NT2/D1 (cell line): ENCODE measurements at places on chromosomes 6 and 20.

- DNase-seq, result no peak
Measured at GRCh38 chr20:3788685-3789155, 2.2 kb upstream of the CENPB start.

DNA sequence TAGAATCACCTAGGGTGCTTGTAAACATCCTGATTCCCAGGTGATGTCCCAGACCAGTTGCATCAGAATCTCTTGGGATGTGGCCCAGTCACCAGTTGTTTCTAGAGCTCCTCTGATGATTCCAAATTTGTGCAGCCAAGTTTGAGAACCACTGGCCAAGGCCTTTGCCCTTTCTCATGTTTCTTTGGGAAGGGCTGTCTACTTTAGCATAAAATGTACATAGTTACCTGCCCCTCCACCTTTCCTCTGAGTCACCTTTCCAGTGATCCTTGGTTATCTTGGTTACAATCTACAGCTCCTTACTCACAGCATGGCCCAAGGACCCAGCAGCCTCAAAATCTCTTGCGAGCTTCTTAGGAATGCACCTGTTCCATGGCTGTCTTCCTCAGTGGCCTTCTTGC, 266.4 kb upstream of the PRND start:
- DNase-seq, result no peak

- DNase-seq, result no peak
Measured at GRCh38 chr6:52364480-52365166, 2.7 kb downstream of the PAQR8 start.

DNA sequence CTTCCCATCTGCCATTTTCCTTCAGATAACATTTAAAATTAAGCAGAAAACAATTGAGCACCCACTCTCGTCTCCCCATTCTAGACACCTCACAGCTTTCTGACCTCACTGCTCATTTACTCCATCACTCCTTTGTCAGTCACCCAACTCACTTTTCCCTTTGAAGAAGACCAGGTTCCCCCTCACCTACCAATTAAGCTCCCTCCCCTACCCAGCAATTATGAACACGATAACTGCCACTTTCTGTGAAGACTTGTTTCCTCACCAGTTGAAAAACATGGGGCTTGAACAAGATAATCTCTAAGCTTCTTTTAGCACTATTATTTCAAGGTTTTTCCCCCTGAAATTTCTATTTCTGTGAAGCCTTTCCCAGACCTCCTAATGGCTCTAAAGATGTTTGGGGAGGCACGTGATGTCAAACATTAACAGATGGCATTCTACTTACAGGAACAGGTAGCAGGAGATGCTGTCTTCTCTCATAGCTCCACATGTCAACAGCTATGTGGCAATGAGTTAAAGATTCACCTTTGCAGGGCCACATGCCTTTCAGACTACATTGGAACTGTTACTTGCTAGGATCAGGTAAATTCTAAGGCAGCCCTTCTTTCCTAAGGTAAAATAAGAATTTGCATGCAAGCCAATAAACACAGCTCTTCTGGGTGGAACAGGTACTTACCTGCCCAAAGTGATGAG, 24.8 kb upstream of the SLA2 start:
- DNase-seq, result no peak

GRCh38 chr6:31663126-31663960, 1.5 kb downstream of the GPANK1 start:
- DNase-seq, result no peak

DNA sequence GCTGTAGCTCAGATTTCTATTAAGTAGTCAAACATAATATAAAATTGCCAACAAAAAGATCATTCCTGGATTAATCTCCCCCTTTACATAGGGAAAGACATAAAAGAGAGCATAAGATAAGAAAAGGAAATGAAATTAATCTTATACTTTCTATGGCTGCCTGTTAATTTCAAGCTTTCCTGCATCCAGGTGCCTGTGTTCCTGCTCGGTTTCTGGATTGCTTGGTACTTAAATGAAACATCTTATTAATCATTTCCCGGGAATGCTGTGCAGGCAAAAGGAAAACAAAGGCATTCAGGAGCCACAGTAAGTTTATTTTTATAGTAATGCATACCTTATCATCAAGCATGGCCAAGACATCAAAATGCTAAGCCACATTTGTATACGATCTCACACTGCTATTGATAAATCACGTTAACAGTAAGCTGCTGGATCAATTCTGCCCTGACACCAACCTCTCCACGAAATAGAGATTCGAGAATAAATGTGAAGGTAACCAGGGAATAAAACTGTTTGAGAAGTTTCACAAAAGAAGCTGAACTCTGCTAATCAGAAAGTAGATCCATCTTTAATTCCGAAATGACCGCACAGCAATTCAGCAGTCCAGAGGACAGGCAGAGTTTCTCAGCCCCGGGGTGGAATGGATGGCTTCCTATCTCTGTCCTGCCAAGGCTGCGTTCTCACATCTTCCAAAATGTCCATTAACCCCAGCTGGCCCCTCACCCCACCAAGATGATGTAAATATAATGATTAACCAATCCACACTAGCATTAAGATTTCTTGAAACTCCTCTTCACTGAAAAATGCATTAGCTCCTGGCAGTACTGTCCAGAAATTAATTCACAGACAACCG, 32.6 kb upstream of the APCDD1L start:
- DNase-seq, result no peak

DNA sequence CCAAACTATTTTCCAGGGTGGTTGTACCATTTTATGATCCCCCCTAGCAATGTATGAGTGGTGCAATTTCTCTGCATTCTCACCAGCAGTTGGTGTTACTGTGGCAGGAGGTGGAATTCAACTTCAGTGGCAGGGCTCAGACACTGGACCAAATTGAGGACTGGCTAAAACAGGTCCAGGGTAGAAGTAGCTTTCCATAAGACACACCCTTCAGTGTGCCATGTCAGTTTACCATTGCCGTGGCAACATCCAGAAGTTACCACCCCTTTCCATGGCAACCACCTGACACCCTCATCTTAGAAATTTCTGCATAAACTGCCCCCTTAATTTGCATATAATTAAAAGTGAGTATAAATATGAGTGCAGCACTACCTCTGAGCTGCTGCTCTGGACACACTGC, 180.7 kb upstream of the GGTLC1 start:
- DNase-seq, result no peak

DNA sequence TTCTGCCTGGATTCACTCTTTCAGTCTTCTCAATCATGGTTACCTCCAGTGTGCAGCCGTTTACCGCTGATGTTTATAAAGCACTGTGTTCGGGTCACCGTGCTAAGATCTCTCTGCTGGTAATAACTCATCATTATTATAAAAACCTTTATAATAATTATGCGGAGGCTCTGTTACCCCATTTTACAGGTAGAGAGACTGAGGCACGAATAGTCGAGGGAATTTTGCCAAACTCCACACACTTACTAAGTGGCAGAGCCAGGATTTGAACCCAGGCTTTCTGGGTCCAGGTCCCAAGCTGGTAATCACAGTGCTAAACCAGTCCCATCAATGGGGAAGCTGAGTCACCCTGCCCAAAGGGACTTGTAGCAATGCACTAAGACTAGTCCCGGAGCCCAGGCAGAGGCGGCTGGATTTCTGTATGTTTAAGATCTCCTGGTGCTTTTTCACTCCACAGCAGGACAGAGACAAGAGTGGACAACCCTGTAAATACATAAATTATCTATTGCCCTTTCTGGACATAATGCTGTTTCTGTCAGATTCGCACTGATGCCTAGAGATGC, 48.1 kb downstream of the SYNJ2 start:
- no peak for DNase-seq

- peak; percentile 72 for DNase-seq
Measured at GRCh38 chr20:63520504-63520933, at the start of gene PPDPF. Gene PPDPF, plus strand, starts transcription at chr20:63520765. Its CDS starts 544 bp downstream, at chr20:63521309.

GRCh38 chr20:328027-328974, 2.9 kb downstream of the SOX12 start:
- no peak for DNase-seq

DNA sequence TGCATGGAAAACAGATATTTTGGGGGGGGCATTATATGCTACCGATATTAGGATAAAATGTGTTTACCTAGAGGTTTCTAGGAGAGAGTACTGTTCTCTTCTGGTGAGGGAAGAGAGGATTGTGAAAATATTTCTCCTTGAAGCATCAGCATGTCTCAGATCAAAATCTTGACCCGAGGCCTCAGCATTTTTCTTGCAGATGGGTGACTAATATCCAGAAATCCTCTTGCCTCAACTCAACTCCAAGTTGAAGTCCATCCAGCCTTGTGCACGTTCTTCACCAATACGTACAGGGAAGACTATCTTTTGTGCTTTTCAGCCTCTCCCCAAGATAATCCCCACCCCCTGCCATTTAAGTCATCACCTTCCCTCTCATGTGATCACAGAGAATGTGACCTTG, 59.5 kb downstream of the PRND start:
- no peak for DNase-seq

DNA sequence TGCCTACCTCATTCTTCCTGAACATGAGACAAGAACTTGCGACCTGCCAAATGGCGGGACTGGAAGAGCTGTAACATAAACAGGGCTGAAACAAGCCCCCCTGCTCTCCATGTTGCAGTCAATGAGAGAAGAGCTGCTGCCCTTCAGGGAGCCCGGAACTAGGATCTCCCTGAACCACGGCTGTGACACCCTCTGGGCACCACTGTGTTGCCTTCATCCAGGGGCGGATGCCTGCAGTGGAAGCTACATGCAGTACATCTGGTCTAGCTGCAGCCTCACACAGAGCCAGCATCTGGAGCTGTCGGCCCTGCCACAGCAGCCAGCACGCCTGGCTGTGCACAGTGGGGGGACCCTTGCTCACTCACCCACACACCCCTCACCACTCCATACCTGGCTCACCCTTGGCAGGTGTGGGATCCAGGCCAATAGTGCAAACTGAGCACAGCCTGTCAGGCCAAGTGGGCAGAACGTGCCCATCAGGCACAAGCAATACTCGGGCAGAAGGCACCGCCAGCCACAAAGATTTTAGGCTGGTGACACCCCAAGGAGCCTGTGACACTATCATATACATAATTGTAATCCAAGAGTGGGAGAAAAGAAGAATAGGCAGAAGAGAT, 451.3 kb downstream of the HTR1B start:
- DNase-seq, result no peak

- DNase-seq, result no peak
Measured at GRCh38 chr20:11302436-11302835, 615.3 kb upstream of the BTBD3 start.
